ENCODE measurements at places on chromosomes 3 and 15.

GRCh38 chr3:171531716-171532115 lies 71.5 kb upstream of the TNIK start:
- no peak for DNase-seq

- no peak for DNase-seq
Measured at GRCh38 chr3:59774000-59774399, 724.2 kb upstream of the CFAP20DC start.

GRCh38 chr3:41330465-41330864 lies 131.2 kb downstream of the CTNNB1 start:
- no peak for DNase-seq

GRCh38 chr15:90221246-90221900 lies 12.4 kb downstream of the CIB1 start:
- no peak for DNase-seq

GRCh38 chr3:184498986-184499606 lies 62.5 kb upstream of the EPHB3 start:
- DNase-seq, result no peak

GRCh38 chr15:71136793-71137518 lies 21.7 kb downstream of the THSD4 start:
- no peak for DNase-seq

- DNase-seq, result no peak
Measured at GRCh38 chr3:16059081-16059537, 115.4 kb upstream of the GALNT15 start.

DNA sequence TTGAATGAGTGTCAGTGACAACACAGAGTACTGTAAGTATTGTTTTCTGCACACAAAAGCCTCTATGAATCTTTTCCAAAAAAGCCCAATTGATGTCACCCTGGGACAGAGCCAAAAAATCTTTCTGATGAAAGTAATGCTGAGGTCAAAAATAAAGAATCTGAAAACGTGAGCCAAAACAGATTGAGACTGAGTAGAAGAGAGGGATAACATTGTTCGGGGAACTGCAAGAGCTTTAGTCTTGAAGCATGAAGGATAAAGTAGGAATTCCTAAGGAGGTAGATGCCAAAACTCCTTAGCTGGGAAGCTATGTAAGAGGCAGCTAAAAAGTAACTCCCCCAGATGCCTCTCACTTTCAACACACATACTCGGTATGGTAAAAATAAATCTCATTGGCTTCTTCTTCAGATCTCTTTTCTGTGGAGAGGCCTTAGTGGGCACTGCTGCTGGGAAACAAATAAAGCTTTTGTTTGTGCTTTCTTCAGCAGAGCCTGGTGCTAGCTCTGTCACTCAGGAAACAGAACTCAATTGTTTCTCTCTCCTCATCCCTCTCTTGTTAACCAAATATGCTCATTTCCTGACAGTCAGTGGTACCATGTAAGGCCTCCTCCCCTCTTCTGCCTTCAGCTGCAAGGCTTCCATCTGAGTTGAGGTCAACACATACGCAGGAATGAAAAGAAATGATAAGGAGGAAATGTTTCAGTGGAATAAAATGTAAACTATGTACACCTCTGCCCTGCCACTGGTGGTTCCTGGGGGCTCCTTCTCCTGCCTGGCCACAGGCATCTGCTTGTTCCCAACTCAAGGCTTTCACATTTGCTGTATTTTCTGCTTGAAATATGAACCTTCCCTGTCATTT lies 58.1 kb downstream of the CD200 start:
- DNase-seq, result no peak

DNA sequence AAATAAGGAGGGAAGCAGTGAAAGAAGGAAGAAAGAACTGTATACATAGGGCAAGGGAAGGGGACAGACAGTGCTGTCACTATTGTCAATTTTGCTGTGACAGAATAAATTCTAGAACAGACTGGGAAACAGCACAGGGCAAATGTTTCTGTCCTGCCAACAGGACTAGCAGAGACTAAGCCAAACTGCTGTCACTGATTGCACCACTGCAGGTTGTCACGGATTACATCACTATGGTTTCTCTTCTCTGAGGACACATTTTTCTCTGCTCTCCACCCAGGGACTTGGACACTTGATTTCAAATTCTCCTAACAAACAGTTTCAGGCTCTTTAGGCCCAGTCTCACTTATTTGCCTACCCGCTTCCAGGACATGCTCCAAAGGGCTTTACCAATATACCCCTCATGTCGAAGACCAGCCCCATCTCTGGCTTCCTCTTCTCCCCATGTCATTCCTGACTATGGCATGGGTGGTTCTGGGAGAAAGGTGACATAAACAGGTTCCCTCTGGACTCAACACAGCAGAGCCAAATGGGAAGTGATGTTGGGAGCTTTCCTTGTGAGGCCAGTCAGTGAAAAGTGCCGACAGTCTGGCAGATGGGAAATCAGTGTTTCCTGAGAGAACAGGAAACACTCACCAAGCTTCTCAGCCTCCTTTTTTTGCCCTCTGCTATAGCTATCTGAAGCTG lies 70.2 kb upstream of the ST3GAL6 start:
- no peak for DNase-seq

- DNase-seq, result no peak
Measured at GRCh38 chr3:89392991-89393390, 285.6 kb downstream of the EPHA3 start.

- DNase-seq, result no peak
Measured at GRCh38 chr3:13709706-13710105, 160.8 kb downstream of the FBLN2 start.

DNA sequence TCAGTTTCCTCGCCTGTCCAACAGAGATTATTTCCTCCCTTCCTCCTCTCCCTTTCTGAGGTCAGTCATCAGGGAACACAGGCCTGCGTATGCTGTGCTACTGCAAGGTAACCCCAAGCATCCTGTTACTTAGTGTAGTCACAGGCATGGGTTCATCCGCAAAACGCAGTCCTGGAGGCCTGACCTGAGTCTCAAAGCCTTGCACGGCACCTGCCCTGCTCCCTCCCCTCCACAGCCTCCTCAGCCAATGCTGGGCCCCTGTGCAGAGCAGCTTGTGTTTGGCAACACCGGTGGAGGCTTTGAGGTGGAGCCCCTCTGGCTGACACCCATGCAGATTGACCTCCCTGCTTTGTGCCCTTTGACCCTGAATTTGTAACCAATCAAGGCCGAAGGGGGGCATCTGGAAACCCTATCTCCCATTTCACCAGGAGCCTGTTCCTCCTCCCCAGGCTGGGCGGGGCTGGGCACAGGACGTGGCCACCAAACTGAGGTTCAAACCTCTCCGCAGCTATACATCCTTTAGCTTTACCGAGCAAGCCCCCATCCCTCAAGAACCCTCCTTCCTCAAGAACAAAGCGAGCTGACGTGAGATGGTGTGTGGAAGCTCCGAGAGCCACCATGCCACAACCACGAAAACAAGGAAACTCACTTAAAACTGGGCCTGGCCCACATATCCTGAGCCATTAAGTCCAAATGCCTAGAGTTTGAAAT lies 21.5 kb downstream of the TKT start:
- DNase-seq, result no peak

DNA sequence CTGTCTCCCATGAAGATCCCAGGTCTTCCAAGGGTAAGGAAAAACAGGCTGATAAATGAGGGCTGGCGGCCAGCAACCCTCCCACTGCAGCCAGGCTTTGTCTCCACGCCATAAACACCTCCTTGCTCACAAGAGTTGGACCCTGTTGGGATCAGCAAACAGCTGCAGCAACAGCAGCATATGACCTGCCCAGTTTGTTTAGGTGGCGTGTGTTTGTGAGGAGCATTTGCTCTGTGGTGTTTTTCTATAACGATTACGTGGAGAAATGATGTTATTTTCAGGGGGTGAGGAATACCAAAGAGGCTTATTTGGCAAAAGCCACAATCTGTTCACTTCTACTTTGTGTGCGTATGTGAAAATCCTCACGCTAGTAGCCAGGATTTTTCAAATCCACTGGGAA lies 58.5 kb downstream of the RFTN1 start:
- DNase-seq, result no peak

GRCh38 chr15:63335543-63336240 lies 46.0 kb downstream of the CA12 start:
- no peak for DNase-seq

DNA sequence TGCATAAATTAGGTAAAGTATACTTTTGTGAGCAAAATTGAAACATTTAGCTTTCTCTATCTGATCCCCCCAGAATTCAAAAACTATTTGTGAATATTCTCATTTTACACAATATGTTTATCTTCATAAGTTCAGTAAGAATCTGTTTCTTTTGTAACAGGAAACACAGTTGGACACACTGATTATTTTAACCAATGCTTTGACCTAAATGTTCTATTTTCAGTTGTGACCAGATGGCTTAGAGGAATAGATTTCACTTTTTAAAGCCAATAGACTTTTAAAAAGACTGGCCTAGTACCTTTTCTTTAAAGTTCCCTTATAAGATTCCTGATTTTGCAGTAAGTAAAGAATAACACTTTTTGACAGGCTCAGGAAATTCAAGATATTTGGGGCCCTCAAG lies 74.0 kb upstream of the STRIT1 start:
- DNase-seq, result no peak

GRCh38 chr3:159005137-159005536 lies 203.3 kb downstream of the MFSD1 start:
- DNase-seq, result no peak

DNA sequence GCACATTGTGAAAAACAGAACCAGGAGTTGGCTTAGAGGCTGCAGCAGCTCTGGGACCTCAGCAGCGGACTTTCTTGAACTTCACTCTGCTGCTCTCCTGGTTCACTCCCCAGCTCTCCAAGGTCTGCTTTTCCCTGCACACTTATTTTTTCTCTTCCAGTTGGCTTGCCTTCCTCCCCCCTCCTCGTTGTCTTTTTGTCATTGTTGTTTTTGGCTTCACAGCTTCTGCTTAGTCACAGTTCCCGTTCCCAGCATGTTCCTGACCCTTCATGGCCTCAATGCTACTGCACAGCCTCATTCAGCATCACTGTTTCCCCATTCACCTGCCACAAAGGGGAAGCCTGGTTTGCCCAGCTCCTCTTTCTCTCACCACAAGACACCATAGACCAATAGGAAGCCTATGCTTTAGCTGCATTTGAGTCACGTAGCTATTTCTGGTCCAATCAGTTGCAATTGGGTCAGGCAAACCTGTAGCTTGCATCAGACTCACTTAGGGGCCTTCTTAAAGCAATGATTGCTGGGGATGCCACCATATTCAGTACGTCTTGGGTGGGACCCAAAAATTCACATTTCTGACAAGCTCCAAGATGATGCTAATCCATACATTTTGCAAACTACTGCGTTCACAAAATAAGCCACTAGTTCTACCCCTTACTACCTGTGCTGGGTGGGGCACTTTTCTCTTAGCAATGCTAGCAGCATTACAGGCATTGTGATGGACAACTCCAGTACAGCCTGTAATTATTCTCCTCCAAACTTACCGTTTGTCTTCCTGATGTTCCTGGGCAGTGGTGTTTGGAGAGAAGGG lies 7.8 kb upstream of the SUMF1 start:
- no peak for DNase-seq

DNA sequence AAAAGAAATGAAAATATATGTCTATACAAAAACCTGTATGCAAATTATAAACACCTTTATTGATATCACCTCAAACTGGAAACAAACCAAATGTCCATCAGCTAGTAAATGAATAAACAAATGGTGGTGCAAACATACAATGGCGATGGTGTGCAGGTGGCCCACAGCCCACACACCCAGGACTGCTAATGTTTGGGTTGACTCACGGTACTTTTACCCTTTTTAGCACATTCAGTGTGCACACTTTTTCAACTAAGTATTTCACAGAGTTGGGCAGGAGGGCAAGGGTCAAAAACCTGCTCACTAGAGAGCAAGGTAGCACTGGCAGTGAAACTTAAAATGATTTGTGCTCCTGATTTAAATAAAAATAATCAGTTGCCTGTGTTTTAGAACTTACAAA lies 123.1 kb upstream of the BHLHE40 start:
- DNase-seq, result no peak

- no peak for DNase-seq
Measured at GRCh38 chr3:127296959-127297358, 9.1 kb upstream of the PRR20G start.

DNA sequence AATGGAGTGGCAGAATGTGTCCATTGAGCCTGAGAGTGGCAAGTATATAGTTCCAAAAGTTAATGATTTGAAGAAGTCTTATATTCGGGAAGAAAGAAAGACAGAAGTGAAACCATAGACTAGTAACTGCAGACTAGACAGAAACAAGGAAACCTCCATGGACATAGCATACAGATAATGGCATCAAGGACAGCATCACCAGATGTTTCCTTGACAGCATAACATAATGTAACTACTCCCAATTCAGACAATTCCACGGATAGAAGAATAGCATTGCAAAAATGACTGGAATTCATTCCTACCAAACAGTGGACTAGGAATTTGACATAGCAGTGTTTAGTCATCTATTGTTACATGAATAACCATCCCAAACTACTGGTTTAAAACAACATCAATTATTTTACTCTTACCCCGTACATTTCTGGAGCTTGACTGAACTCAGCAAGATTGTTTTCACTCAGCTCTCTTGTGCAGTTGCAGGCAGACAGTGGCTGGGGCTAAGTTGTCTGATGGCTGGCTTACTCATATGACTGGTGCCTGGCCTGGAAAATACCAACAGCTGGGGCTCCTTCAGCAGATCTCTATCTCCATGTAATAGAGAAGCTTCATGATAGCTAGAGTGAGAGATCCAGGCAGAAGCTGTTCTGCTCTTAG lies 109.7 kb upstream of the GADL1 start:
- no peak for DNase-seq

DNA sequence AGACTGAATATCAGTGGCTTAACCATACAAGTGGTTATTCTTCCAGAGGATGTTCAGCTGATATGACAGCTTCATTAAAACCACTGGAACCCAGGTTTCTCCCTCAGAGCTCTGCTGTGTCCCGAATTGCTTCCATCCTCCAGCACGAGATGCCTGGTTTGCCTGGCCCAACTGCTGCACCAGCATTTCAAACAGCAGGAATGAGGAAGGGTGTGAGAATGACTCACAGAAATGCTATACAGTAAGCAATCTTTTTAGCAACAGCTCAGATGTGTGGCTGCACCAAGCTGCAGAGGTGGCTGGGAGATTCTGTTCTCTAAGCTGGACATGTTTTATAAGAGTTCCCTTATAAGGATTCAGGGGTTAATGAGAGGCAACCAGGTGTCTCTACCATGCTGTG lies 271.0 kb downstream of the GABRG3 start:
- DNase-seq, result no peak

DNA sequence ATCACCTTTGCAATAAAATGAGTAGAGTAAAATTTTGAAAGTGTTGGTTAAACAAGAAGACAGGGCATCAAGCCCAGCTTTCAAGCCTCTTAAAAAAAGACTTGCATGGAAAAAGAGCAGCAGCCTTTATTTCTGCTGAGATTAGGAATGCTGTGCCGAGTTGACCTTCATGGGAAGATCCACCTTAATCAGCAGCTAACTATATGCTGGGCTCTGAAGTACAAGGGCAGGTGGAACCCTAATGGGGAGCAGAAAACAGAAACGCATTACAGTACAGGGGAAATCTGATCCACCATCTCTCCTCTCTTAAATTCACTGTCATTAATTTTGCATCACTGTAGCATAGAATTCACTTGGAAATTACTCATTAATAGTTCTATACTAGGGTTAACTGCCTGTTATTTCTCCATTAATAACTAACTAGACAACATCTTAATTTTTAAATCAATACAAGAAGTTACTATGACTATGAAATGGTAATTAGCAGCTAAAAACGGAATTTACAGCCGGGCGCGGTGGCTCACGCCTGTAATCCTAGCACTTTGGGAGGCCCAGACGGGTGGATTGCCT lies 133.6 kb downstream of the GHSR start:
- DNase-seq, result no peak

GRCh38 chr3:193744048-193744821 lies 151.2 kb downstream of the OPA1 start:
- no peak for DNase-seq

Measured in naive thymus-derived CD8-positive, alpha-beta T cell (primary cell).